ENCODE measurements at places on chromosomes 12 and 14.

GRCh38 chr12:272942-273341 lies 10.3 kb upstream of the SLC6A13 start:
- H3K36me3 ChIP-seq = no peaks in the 10 kb centered on the region
- H3K4me1 ChIP-seq = no peaks in the 10 kb centered on the region
- no peaks in the 10 kb centered on the region for H3K27me3 ChIP-seq
- H3K27ac ChIP-seq = no peak overlapping the region
- no peak overlapping the region for H3K4me3 ChIP-seq
- no peak for DNase-seq

- no peaks in the 10 kb centered on the region for H3K36me3 ChIP-seq
- H3K4me3 ChIP-seq = peak within 1 kb of the TSS; percentile 95
- H3K27ac ChIP-seq = peak within 1 kb of the TSS; percentile 92
- peaks cover 43% of the 10 kb centered on the region for H3K4me1 ChIP-seq
Measured at GRCh38 chr12:47773062-47773857, at the start of gene SLC48A1. SLC48A1 (plus strand) TSS chr12:47773238; CDS start chr12:47773305, 67 bp downstream.

GRCh38 chr12:47767216-47767724 lies 5.8 kb upstream of the SLC48A1 start:
- DNase-seq = peak; percentile 82
- no peak overlapping the region for H3K4me3 ChIP-seq
- no peak overlapping the region for H3K27ac ChIP-seq
- H3K27me3 ChIP-seq = no peaks in the 10 kb centered on the region
- no peaks in the 10 kb centered on the region for H3K36me3 ChIP-seq

DNA sequence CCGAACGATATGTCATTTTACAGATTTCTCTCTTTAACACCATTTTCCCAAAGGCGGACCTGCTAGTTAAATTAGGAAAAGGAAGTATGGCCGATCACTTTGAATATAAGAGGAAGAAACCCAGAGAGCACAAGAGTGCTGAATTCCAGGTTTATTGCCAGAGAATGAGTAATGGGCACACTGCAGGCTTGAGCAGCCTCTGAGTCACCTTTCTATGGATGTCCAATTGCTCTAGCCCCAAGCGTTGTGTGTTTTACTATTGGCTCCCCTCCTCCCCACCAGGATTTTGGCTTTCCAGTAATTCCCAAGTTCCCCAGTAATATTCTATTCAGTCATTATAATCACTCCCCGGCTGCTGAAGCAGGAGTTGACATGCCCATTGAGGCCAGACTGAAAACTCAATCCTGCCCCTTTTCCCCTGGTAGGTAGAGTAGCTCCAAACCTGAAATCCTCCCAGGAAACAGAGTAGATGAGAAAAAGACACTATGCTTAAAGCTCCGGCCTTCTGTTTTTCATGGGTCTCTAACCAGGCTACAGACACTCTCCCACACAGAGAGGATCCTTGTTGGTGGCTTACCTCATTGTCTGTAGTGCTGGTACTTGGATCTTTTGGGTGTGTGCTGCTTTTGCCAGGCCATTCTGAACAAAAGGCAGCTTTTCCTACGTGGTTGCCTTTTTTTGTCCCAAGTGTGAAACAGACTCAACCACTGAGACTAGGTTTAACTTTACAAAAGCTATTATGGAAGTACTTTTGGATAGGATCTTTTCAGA lies 704.3 kb upstream of the FLRT2 start:
- no peak overlapping the region for H3K27ac ChIP-seq
- no peaks in the 10 kb centered on the region for H3K4me1 ChIP-seq
- no peak for DNase-seq
- H3K27me3 ChIP-seq = no peaks in the 10 kb centered on the region
- H3K36me3 ChIP-seq = no peaks in the 10 kb centered on the region
- no peak overlapping the region for H3K4me3 ChIP-seq

DNA sequence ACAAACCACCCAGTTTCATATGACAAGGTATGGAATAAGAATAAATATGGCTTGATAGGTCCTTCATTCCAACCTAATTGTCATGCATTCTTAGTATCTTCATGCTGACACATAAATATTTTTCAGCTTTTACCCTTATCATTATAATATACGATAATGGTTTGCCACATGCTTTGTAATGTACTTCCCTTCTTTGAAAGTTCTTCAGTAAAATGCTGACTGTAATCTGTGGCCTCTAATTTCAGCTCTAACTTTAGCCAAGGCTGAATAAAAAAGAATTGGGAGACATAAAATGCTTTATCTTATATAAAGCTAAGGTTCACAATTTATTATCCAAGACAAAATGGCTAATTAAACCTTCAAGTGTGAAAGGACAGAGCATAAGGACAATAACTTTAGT lies 2.6 kb upstream of the MAP4K5 start:
- H3K36me3 ChIP-seq = no peaks in the 10 kb centered on the region
- no peaks in the 10 kb centered on the region for H3K27me3 ChIP-seq
- no peak overlapping the region for H3K4me3 ChIP-seq
